Stimulated activated CD4-positive, alpha-beta T cell treated with anti-CD3 and anti-CD28 coated beads, Interleukin-2, amount 100 ng/mL, for 24 hours (primary cell): ENCODE measurements at places on chromosomes 2 and 18.

DNA sequence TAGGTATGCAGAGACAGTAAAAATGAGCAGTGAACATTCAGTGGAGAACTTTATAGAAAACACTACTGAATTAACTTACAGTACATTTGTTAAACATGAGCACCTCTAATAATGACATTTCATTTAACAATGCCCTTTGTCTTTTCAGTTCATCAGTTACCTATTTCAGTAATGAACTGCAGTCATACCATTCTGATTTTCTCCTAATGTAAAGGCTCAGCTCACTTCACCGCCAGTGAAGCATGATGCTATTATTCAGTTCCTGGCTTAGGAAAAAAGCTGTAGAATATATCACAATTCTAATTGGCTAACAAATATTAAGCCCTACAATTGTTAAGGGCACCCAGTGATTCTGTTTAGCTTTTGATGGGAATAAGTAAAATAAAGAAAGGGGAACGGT is 37.1 kb upstream of the CCDC93 start:
- no peak for DNase-seq

DNA sequence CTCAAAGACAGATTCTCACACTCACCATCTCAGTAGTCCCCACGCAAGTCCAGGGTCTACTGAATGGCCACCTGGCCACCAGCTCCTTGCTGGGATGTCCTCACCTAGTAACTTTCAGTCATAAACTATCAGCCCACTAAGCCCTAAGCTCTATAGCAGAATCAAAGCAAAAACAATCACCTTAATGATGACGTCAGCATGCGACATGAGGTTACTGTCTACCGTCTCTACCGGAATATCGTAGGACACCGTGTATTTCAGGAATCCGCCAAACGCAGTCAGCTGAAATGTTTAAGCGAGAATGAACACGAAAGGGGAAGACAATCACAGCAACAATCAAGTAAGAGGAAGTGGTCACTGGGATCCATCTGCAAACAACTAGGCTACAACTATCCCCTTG is 81.8 kb downstream of the LAMA1 start:
- no peak for DNase-seq

DNA sequence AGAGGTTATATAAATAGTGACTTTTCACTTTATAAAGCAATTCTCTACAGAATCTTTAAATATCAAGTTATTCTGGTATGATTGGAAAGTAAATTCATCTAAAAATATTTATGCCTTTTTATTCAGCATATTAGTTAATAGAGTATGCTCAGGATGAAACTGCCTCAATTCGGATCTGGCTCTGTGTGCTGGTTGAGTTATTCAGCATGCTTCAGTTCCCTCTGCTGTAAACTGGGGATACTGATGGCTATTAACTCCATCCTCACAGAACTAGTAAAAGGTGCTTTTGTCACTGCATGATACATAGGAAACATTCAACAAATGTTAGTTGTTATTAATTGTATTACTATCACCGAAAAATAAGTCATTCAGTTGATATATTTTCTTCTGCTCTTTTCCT is 250.3 kb downstream of the NRXN1 start:
- DNase-seq: no peak

DNA sequence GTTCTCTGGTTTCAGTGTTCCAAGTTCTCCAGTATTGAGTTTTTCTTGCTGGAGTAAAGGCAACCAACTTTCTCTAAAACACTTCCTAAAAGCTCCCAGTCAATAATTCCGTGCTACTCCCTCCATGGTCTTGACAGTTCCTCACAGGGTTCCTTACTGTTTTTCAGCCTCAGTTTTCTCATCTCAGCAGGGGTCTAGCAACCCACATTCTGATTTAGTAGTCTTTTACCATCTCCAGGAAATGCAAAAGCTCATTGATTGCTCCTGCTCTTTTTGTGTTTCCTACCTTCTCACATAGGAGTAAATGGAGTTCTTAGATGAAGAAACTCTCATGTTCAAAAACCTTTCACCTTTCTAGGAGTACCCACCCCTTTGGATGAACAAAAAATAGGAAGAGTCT is 978.8 kb upstream of the POU3F3 start:
- no peak for DNase-seq
